SK-N-SH (cell line): ENCODE measurements at places on chromosomes 7 and 10.
A peak's percentile ranks its signal among the peaks of the same experiment; 100 is the strongest.

- peaks cover 8% of the 10 kb centered on the region for H3K4me1 ChIP-seq
- no peak overlapping the region for H3K27ac ChIP-seq
- no peak for DNase-seq
Measured at GRCh38 chr10:101018118-101018599, 12.8 kb downstream of the PDZD7 start.

- DNase-seq = no peak
- H3K4me1 ChIP-seq = no peaks in the 10 kb centered on the region
- H3K27ac ChIP-seq = no peak overlapping the region
- no peaks in the 10 kb centered on the region for H3K36me3 ChIP-seq
Measured at GRCh38 chr7:148579366-148579765, 11.2 kb upstream of the C7orf33 start.

- no peak overlapping the region for H3K4me3 ChIP-seq
- H3K4me1 ChIP-seq = no peaks in the 10 kb centered on the region
- no peaks in the 10 kb centered on the region for H3K36me3 ChIP-seq
- H3K27me3 ChIP-seq = no peaks in the 10 kb centered on the region
- DNase-seq = no peak
- no peak overlapping the region for H3K27ac ChIP-seq
Measured at GRCh38 chr10:4121502-4122380, 336.7 kb upstream of the KLF6 start.

DNA sequence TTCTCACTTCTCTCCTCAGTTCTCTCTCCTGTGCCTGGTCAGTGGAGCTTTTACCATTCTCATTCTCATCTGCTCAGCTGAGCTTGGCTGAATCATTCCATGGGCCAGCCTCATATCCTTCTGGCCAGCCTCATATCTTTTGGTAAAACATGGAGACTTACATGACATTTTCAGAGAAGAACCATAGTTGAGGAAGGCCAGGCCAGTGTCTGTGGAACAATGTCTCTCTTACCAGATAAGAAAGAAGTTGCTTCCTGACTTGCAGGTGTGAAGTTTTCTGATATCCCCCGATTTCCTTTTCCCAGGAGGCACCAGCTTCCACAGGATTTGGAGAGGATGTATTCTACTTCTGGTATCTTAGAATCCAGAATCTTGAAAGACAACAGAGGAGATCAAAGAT is 24.7 kb downstream of the ST7 start:
- no peaks in the 10 kb centered on the region; the same call in 1 of the 2 replicates for H3K4me1 ChIP-seq
- H3K27me3 ChIP-seq = no peaks in the 10 kb centered on the region
- no peak overlapping the region for H3K4me3 ChIP-seq
- no peak for DNase-seq

DNA sequence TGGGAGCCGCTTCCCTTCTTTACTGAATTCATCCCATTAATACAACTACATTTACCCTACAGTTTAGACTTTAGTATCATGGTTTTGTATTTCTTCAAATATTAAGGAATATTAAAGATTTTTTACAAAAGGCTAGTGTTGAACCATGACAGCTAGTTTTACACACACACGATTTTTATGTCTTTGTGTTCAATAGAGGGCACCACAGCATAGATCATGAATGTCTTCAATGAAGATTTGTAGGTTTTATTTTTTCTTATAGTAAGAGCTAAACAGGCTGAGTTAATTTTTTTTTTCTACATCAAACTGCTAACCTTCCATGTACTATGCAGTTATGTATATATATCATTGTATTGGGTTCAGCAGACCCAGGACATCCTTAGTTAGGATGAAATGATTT is 76.9 kb downstream of the SNX10 start:
- no peak overlapping the region for H3K27ac ChIP-seq
- H3K4me1 ChIP-seq = peaks cover 9% of the 10 kb centered on the region
- no peak overlapping the region for H3K4me3 ChIP-seq
- no peaks in the 10 kb centered on the region for H3K36me3 ChIP-seq
- H3K27me3 ChIP-seq = peaks cover 23% of the 10 kb centered on the region; the same call in 1 of the 2 replicates

GRCh38 chr7:159013181-159013690 is 131.4 kb downstream of the VIPR2 start:
- no peak for DNase-seq
- no peak overlapping the region for H3K27ac ChIP-seq
- H3K36me3 ChIP-seq = no peaks in the 10 kb centered on the region

- no peak for DNase-seq
- peaks cover 89% of the 10 kb centered on the region for H3K36me3 ChIP-seq
- no peak overlapping the region for H3K4me3 ChIP-seq
- H3K4me1 ChIP-seq = peaks cover 2% of the 10 kb centered on the region; the same call in 1 of the 2 replicates
- no peak overlapping the region for H3K27ac ChIP-seq
- no peaks in the 10 kb centered on the region for H3K27me3 ChIP-seq
Measured at GRCh38 chr7:99000196-99000903, 122.0 kb downstream of the TRRAP start.

- H3K4me1 ChIP-seq = no peaks in the 10 kb centered on the region
- DNase-seq = no peak
- H3K27me3 ChIP-seq = peaks cover 7% of the 10 kb centered on the region; the same call in 1 of the 2 replicates
- H3K36me3 ChIP-seq = no peaks in the 10 kb centered on the region
- no peak overlapping the region for H3K27ac ChIP-seq
Measured at GRCh38 chr7:156474241-156474743, 166.3 kb upstream of the RNF32 start.

DNA sequence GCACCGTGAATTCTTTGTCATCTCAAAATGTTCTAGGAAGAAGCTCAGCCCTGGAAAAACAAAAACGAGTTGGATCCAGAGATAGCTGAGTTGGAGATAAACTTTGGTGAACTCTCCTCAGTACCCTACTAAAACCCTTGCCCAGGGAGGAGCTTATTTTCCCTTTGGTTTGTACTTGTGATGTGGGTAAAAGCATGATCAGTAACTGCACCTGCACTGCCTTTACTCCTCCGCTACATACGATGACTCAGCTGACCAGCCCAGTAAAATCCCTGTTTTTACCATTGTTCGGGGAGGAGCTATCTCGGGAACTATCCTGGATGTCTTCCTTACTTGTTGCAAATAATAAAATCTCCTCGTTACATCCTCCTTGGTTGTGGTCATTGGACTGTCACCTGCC is 359.3 kb downstream of the SH2D4B start:
- DNase-seq = no peak
- no peaks in the 10 kb centered on the region for H3K27me3 ChIP-seq
- H3K27ac ChIP-seq = no peak overlapping the region
- H3K36me3 ChIP-seq = no peaks in the 10 kb centered on the region
- H3K4me3 ChIP-seq = no peak overlapping the region

DNA sequence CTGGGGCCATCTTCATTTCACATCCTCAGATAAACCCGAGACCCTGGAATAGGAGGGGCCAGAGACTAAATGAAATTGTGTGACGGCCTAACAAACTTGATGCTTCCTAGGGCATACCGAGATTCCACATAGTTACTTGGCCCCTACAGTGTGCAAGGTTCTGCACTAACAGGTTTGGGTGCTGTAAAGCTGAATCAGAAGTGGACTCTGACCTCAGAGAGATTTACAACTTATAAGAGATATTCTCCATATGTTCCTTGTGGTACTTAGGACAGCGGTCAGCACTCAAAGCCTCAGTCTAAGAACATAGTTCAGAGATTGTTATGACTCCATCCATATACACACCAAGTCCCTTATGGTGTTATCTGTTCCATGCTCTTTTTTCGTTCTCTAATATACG is 55.1 kb upstream of the FHIP2A start:
- peaks cover 8% of the 10 kb centered on the region for H3K4me1 ChIP-seq
- H3K27me3 ChIP-seq = no peaks in the 10 kb centered on the region
- no peaks in the 10 kb centered on the region for H3K36me3 ChIP-seq
- H3K27ac ChIP-seq = no peak overlapping the region
- DNase-seq = no peak

DNA sequence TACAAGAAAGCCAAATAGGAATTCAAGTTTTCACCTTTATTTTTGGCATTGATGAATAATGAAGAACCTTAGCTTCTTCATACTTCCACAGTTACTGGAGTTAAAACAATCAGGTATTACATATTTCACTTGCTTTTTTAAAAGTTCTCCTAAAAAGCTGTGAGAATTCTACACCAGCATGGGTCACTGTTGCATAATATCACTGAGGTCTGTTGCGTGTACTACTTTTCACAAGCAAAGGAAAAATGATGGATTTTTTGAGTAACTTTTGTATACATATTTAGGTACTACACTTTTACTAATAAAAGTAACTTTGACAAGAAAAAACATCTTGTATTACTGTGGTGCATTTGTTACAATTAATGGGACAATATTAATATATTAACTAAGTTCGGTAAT is 15.2 kb downstream of the FAM24B start:
- H3K4me1 ChIP-seq = peaks cover 25% of the 10 kb centered on the region; the same call in 1 of the 2 replicates
- H3K27ac ChIP-seq = peak overlapping the region; percentile 37; the same call in 1 of the 2 replicates
- H3K27me3 ChIP-seq = no peaks in the 10 kb centered on the region
- DNase-seq = no peak
- no peaks in the 10 kb centered on the region for H3K36me3 ChIP-seq

DNA sequence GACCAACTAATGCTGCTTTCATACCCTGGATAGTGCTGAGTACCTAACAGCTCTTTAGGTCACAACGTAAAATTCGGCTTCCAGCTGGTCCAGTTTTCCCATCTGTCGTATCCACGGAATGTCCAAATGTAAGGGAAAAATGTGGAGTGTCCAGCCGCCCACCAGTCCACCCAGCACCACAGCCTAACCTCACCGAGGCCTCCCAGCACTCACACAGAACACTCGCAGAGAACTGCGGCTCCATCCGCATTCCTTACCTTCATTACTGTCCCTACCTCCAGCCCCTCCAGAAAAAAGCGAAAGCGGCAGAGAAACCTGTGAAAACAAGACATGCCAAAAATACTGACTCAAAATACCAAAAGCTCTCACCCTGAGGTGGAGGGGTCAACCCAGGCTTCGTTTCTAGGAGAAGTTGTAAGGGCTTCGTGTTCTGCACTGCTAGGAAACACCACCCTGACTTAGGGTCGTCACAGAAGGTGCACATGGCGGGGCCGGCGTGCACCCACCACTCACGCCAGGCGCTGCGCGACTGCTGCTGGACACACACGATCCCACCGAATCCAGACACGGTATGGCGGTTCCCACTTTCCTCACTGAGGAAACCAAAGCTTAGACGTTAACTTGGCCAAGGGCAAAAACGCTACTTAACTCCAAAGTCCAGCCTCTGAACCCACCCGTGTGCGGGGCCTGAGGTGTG is 73.9 kb downstream of the AMZ1 start:
- H3K4me3 ChIP-seq = no peak overlapping the region
- H3K4me1 ChIP-seq = peaks cover 52% of the 10 kb centered on the region
- DNase-seq = no peak
- no peaks in the 10 kb centered on the region for H3K27me3 ChIP-seq
- H3K27ac ChIP-seq = peak overlapping the region; percentile 72
- H3K36me3 ChIP-seq = peaks cover 3% of the 10 kb centered on the region; the same call in 1 of the 2 replicates
